Stimulated activated CD4-positive, alpha-beta T cell treated with anti-CD3 and anti-CD28 coated beads, TNF-alpha, amount 100 ng/mL, for 48 hours (primary cell): ENCODE measurements at places on chromosomes 1 and 21.

DNA sequence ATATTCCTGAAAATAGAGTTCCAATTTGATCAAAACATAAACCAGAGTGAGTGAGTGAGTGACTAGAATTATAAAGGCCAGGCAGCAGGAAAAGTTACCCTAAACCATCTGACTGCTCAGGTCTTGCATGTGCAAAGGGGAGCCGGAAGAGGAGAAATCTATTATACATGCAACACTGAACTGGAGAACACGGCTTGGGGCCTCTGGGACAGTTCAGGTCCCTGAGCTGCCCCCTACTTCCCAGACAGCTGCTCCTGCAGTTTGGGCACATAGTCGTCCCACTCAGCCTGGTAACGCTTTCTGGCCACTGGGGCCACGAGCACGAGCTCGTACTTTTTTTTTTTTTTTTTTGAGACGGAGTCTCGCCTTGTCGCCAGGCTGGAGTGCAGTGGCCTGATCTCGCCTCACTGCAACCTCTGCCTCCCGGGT, 40.1 kb downstream of the PTPRC start:
- DNase-seq: no peak

- no peak for DNase-seq
Observed at GRCh38 chr1:74748960-74749359, 16.0 kb downstream of the TYW3 start.

- peak; percentile 32 for DNase-seq
Observed at GRCh38 chr1:156591432-156592157, at the start of gene NAXE. NAXE (plus strand) TSS chr1:156591776; CDS start chr1:156591805, 29 bp downstream.

GRCh38 chr1:204992201-204992997, 50.6 kb upstream of the CNTN2 start:
- no peak for DNase-seq

DNA sequence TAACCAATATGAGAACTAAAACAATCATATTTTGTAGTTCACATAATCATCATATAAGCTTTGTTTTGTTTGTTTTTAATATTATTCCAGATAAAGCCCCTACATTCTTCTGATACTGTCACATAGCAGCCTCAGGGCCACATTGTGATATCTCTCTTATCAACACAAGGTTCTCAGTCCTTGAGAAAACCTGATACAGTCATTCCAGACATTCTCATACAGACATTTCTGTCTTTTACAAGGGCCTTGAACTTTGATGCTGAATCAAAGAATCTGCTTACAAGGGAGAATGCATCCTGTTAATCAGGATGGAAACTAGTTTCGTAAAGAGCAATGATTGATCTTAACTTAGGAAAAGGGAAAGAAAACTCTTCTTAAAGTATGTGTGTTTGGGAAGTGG, 12.7 kb upstream of the VCAM1 start:
- DNase-seq: no peak

DNA sequence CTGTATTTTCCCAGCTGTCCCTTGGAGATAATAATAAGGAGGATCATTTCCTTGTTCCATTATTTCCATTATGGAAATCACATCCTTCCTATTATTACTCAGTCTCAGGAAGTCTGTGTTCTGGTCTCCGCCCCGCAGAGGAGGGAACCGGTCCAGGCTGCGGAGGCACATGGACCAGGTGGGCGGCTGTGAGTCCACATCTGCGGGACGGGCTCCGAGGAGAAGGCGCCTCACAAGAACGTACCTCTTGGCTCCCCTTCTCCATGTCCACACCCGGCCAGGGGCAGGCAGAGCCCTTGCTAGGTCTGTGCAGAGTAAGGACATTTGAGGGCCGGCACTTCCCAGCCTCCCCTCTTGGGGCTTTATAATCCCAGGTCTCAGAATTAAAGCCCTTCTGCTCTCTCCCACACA, 14.6 kb downstream of the RAB7B start:
- DNase-seq: no peak

DNA sequence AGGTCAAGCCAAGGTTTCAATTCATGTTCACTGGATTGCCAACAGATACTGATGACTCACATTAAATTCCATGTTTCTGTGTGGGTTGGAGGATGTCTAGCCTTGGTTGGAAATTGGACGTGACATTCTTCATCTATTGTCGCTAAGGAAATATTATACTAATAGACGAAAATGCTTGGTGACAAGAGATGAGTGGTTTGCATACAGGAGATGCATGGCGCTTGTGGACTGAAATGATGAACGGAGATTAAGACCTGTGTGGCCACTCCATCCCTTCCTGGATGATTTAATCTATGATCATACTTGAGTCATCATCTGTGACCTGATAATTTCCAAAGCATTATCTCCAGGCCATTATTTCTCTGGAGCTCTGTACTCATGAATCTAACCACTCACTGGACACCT, 97.0 kb upstream of the CD34 start:
- no peak for DNase-seq

- no peak for DNase-seq
Observed at GRCh38 chr1:154174654-154175053, 17.2 kb downstream of the TPM3 start.

- DNase-seq: no peak
Observed at GRCh38 chr1:33762109-33762830, 101.6 kb upstream of the HMGB4 start.

DNA sequence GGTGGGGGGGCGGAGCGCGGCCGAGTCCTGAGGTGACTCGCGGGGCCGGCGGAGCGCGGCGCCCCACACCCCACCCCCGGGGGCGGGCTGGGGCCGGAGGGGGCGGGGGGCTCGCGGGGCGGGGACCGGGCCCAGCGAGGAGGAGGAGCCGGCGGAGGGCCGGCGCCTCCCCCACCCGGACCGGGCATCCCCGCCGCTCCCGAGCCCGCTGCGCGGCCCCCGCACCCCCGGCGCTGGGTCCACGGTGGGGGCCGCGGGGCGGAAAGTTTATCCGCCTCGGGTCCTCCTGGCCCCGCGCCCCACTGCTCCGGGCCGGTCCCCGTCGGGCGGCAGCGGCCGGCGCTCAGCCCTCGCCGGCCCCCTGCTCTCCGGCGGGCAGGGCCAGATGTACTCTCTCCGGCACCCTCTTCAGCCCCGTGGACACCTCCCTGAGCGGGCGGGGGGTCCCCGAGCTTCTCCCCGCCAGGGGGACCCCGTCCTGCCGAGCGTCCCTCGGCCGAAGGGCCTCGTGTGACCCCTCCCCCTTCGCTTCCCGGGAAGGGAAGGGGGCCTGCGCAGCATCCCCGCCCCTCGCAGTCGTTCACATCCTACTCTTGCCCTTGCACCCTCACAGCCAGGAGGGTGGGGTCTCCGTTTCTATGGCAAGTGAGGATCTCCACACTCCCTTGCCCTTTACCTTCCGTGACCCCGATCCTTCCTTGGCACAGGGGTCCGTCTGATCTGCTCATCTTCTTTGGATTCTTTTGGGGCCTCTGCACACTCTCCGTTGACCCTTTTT, 663 bp downstream of the CAMTA1 start:
- peak; percentile 3 for DNase-seq

- no peak for DNase-seq
Observed at GRCh38 chr1:176461576-176461975, 1.4 kb upstream of the PAPPA2 start.

DNA sequence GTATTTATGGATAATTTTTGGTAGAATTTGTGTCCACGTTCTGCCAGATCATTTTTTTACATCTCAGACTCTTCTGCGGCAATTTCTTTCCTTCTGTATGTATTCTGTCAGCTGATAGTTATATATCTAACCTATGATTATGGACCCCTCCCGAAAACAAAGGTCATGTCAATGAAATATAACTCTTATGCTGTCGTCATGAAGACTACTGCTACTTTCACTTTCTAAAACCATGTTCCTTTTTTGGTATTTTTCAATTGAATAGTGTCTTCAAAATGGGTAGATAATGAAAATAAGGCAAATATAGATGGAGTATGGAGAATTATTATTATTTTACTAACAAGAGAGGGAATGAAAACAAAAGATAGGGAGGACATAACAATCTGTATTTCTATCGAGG, 3.2 kb downstream of the ANGPTL1 start:
- no peak for DNase-seq

DNA sequence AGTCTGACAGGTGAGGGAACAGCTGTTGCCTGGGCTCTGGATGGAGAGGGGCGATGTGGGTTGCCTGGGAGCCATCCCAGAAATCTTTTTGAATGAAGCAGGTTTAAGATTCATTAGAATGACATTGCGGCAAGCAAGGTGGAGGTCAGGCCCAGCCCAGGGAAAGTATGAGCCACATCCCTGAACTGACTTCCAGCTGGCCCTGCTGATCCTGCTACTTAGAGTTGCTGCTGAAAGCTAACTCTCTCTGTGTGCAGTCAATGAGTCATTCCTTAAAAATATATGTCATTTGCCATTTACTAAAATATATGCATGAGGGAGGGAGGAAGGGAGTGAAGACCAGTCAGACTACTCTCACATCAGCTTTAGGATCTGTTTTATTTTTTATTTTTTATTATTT, 54.3 kb upstream of the RAB3GAP2 start:
- DNase-seq: no peak

DNA sequence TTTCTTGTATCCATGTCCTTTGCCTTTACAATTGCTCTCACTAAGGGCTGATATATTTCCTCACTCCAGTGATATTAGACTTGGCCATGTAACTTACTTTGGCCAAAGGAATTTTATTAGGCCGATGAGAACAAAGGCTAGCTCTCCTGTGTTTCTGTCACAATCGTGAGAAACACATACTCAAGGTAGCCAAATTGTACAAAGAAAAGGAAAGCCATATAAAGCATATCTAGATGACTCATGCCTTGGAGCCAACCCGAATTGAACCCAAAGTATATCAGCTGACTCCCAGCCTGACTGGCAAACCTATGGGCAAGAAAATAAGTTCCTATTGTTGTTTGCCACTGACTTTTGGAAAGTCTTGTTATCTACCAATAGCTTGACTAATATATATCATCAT, 371.7 kb upstream of the LRRC7 start:
- DNase-seq: no peak

DNA sequence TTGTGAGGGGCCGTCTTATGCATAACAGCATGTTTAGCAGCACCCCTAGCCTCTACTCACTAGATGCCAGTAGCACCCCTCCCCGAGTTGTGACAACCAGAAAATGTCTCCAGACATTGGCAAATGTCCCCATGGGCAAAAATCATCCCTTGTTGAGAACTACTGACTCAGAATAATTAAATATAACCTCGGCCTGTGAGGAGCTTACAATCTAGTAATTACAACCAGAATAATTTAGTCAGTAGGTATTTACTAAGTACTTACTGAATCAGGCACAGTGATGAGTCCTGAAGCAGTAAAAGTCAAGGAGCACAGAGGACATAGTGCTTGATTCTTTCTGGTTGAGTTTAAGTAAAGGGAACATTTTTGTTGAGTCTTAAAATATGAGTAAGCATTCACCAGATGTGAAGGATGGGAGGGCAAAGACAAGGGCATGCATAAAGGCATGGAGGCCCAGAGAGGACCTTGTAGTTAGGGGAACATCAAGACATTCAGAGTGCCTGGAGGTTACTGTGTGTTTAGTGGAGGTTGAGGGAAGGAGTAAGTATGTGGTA, 44.1 kb upstream of the KCNQ4 start:
- DNase-seq: no peak

DNA sequence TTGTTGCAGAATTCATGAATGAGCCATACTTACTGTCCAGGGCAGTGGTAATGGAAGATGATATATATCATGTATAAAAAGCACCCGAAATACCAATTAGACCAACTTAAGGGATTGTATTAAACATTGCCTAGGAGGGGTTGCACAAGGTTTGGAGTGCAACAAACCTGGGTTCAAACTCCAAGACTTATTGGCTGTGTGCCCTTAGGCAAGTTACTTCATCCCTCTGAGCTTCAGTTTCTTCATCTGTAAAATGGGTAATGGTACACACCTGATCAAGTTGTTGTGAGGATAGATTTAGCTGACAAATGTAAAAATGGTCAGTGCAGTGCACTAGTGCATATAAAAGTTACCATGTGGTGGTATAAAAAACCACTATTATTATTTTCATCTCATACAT, 9.8 kb upstream of the PPP1R15B start:
- DNase-seq: no peak

DNA sequence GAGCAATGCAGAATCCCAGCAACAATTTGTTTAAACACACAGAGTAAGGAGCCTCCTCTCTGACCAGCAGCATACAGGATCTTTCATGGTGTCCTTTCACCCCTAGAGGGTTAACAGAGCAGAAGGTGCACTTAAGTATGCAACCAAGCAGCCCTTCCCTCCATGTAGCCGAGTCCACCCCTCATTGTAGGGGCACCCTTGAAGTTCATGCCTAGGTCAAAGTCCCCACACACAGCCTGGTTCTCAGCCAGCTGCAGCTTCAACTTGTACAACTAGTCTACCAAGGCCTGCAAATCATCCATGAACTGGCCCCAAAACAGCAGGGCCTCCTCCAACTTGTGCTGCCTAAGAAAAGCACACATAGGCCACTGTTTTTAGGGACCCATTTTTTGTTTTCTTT, 7.0 kb upstream of the BMP8B start:
- DNase-seq: no peak

GRCh38 chr1:213683529-213683928, 304.2 kb upstream of the PROX1 start:
- DNase-seq: no peak

GRCh38 chr1:108119500-108119899, 80.6 kb downstream of the SLC25A24 start:
- DNase-seq: no peak
